Activated CD8-positive, alpha-beta memory T cell treated with anti-CD3 and anti-CD28 coated beads, Interleukin-2, amount 50 U/mL, for 48 hours (primary cell): ENCODE measurements at places on chromosomes 11 and 22.

- DNase-seq = peak; percentile 26
These were observed 124.2 kb upstream of the B3GAT1 start for GRCh38 chr11:134536219-134536618.

DNA sequence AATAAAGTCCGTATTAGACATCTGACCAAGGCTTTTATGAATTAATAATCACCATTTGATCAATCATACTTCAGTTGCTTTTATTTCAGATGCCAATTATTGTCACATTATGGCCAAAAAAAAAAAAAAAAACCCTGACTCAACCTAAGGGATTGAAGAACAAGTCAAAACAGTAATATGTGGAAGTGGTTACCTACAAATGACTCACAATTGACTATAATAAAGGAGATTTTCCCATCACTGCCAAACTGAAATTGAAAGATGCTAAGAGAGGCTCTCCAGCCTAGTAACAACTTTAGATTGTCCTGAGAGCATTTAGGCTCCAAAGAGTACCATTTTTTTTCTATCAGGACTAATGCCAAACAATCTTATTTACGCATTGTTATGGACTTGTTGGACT is 35.2 kb downstream of the SOX6 start:
- DNase-seq = no peak

DNA sequence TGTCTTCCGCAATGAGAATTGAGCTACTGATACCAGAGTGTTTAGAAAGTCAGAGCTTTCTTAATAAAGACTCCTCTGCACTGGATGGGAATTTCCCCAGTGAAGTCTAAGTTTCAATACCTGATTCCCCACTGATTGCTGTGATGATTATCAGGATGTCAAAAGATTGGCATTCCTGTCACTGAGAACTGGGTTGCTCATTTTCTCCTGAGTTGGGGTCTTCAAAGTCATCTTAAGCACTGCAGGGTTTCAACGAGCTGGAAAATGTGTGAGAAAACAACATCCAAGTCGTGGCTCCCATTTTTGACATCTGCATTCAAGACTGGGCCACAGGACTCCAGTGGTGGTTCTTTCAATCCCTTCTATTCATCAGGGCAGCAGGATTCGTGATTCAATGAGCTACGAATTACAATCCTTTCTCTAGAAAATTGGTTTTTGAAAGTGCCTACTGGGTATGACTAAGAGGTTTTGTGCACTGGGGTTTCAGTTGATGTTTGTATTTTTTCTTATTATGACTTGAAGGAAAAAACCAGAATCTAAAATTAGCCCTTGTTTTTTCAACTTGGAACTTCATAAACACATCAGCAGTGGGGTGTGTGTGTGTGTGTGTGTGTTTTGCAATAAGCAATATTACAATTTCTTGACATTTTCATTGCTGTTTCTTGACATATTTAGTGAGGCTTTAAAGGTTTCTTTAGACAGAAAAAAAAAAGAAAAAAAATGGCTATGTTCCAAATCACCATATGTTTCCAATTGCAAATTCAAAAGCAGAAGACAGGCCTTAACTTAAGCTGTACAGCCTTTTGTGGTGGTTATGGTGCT is 233.0 kb downstream of the FAM76B start:
- DNase-seq = no peak

- no peak for DNase-seq
These were observed 13.6 kb downstream of the PLA2G6 start for GRCh38 chr22:38167988-38168407.

DNA sequence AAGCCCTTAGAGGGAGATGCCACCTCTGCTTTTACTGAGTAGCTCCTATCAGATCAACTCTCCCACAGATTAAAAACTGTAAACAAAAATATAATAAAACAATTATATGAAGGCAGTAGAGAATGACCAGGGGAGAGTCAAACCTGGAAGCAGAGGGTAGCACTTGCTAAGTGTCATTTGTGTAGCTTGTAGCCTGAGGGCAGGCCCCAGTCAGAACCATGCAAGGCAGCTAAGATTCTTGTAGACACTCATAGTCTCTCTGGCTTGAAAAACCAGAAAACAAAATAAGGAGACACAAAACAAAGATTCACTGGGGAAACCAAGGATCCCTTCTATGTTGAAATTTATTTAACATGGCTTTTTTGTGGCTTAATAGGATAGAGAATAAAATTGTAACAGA is 110.4 kb downstream of the WNT11 start:
- no peak for DNase-seq

GRCh38 chr11:93541884-93542810 is 1.0 kb downstream of the SMCO4 start:
- DNase-seq = peak; percentile 67

DNA sequence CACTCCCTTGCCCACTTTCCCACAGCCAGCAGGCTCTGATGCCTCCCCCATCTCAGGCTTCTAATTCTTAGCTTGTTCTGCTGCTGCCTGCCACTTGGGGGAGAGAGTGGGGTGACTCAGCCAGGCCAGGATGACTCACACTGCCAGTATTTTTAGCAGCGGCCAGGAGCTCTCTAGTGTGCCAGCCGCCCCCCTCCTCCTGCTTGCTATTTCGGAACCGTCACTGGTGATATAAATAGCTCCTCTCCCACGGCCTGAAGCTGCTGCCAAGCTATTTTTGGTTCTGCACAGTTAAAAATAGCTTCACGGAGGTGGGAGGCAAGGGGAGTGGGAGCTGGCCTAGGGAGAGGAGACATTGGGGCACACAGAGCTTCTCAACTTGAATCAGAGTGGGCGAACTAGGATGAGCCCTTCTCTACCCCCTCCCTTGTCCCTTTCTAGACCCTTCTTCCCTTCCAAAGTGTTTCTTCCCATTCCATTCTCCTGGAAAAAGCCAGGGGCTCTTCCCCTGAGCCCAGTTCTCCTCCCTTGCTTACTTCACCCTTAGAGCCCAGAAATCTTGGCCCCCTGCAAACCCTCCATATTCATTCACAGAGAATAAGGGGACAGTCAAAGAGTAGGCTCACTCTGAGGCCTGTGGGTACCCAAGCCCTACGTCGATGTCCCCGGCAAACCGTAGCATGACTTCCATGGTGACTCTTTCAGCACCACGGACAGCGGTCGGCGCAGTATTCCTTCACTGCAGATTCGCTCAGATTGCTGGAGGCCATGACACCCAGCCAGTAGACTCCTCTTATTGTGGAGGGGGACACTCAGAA is 2.5 kb upstream of the NPAS4 start:
- peak; percentile 86 for DNase-seq

GRCh38 chr22:46192210-46192993 is 42.1 kb downstream of the PPARA start:
- no peak for DNase-seq

- no peak for DNase-seq
These were observed 4.1 kb downstream of the BDNF start for GRCh38 chr11:27696115-27696514.

DNA sequence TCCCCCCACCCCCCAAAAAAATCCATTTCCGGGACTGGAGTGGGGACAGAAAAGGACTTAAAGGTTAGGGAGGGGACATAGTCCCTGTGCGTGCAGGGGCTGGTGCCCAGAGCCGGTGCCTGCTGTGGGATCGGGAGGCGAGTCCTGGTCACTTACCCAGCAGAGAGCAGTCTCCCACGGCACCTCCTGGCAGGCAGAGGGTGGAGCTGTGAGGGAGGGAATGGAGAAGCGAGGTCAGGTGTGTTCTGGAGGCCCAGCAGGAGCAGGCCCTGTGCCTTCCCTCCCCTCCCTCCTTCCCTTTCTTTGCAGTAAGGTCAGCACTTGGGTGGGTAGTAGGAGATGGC is 28.4 kb downstream of the SHANK3 start:
- DNase-seq = no peak

DNA sequence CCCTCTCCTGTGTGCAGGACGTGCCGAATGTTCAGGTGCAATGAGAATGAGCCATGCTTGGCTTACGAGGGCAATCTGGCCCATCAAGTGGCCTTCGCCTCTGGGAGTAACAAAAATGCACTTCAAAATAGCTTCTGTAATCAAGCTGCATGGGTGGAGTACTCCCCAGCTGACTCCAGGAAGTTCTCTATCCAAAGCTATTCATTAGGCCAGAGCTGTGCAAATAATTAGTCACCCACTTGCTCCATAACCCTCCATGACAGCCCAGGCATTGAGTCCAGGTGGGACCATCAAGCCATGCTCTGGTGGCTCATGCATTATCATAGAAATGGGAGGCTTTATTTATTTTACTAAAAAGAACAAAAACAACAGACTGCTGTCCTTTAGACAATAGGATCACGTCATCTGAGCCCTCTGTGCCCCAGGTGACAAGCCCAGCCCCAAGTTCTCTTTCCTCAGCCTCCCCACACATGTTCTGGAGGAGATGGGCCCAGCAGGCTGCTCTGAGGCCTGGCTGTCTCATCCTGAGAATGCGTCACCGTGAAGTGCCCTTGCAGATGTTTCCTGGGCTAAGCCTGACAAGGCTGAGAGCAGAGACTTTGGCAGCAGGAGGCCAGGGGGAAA is 244.7 kb downstream of the ETS1 start:
- peak; percentile 84 for DNase-seq

- no peak for DNase-seq
These were observed 37.4 kb downstream of the COMMD9 start for GRCh38 chr11:36251823-36252222.

DNA sequence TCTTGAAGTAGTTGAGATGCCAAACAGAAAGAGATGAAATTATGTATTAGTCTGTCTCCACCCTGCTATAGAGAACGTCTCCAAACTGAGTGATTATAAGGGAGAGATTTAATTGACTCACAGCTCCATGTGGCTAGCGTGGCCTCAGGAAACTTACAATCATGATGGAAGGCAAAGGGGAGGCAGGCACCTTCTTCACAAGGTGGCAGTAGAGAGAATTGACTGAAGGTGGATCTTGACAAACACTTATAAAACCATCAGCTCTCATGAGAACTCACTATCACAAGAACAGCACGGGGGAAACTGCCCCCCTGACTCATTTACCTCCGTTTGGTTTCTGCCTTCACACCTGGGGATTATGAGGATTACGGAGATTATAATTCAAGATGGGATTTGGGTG is 794.0 kb downstream of the CNTN5 start:
- no peak for DNase-seq

DNA sequence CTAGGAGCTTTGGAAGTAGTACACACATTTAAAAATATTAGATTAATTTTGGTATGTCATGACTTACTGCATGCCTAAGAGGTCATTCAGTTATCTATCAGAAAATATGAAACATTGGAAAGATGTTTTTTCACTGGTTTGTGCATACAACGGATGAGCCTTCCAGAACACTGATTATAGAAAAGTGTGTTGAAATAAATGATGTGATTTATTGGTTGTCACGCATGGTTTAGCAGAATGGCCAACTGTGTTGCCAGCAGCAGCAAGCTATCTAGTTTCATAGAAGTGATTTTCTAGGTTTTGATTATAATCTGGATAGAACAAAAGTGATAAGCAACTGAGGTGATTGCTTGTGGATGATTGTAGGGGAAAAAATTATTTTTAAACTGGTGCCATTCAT is 53.6 kb downstream of the DDX10 start:
- DNase-seq = no peak

GRCh38 chr11:2393941-2394817 is 6.4 kb upstream of the TSSC4 start:
- no peak for DNase-seq

GRCh38 chr22:49413146-49413545 is 414.5 kb downstream of the BRD1 start:
- no peak for DNase-seq

GRCh38 chr11:17354601-17354991 is 3.0 kb downstream of the NCR3LG1 start:
- peak; percentile 68 for DNase-seq

- no peak for DNase-seq
These were observed 97.7 kb downstream of the RBFOX2 start for GRCh38 chr22:35930933-35931332.

DNA sequence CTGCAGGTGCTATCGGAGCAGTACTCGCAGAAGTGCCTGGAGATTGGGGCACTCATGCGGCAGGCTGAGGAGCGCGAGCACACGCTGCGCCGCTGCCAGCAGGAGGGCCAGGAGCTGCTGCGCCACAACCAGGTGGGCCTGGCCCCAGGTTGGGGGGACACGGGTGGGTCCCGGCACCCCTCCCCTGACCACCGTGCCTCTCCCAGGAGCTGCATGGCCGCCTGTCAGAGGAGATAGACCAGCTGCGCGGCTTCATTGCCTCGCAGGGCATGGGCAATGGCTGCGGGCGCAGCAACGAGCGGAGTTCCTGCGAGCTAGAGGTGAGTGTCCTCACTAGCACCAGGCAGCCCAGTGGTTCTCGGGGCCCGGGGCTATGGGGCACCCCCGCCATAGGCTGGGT is 38.7 kb upstream of the GCAT start:
- DNase-seq = no peak

DNA sequence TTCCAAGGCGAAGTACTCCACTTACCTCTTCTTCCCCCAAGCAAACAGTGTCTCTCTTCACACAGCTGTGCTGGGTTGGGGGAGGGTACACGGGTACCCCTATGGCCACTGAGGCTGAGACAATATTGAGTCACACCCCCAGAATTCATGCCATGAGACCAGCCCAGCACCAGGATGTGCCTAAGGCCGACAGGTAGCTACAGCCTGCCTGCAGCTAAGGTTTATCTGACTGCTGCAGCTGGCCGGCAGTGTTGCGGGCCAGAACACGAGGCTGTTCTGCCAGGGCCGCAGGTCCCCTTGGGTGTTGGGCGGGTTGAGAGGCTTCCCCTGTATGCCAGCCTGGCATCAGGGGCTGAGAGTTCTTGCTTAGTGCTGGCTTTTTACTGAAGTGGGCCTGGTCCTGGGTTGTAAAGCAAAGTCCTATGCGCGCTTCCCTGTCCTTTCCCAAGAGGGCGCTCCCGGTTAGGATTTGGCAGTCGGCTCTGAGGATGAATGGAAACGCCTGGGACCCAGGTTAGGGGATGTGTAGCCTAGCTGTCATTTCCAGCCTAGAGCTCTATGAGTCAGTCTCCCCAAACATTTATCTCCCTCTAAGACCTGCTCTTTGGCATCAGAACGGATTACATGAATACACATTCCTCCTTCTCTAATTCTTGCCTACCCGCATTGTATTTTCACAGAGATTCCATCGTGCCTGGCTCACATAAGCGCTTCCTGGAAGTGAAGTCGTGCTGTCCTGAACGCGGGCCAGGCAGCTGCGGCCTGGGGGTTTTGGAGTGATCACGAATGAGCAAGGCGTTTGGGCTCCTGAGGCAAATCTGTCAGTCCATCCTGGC is 7.1 kb downstream of the USP18 start:
- peak; percentile 73 for DNase-seq

GRCh38 chr11:10498426-10499250 is 42.3 kb downstream of the RNF141 start:
- peak; percentile 26 for DNase-seq

DNA sequence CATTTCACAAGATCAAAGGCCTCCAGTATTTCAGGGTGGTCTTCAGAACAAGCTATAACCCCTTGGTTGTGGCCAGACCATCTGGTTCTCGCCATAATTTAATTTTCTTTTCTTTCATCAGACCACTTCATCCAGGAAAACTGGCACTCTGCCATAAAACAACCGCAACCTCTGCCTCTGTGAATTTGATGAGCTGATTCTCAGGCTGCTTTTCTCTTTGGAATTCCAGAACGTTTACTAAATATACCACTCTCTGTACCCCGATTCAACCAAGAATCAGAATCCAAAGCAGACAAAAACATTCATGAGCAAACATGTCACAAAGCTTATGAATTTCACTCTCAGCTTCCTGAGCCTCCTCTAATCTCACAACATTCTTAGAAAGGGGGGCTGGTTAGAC is 331.8 kb upstream of the SYN3 start:
- DNase-seq = no peak
